GOT3 (cell line): ENCODE measurements at places on chromosomes 7 and 10.

GRCh38 chr10:14009371-14010100, 321.2 kb downstream of the FRMD4A start:
- no peak for DNase-seq

DNA sequence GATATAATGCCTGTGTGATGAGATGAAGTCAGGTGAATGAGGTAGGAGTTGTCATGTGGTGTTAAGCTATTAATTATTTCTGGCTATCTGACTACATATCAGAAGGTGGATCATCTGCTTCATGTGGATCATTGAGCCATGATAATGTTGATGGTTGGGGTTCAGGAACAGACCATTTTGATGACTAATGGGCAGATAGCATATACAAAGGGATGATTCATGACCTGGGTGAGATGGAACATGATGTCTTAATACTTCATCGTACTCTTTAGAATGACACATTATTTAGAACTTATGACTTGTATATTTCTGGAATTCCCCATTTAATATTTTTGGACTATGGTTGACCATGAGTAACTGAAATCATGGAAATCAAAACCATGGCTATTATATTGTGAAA, 155.1 kb downstream of the OR13A1 start:
- DNase-seq = no peak

- DNase-seq = no peak
Observed at GRCh38 chr10:129919358-129919757, 44.7 kb downstream of the EBF3 start.

- DNase-seq = no peak
Observed at GRCh38 chr7:20581956-20582355, 33.5 kb upstream of the ABCB5 start.

DNA sequence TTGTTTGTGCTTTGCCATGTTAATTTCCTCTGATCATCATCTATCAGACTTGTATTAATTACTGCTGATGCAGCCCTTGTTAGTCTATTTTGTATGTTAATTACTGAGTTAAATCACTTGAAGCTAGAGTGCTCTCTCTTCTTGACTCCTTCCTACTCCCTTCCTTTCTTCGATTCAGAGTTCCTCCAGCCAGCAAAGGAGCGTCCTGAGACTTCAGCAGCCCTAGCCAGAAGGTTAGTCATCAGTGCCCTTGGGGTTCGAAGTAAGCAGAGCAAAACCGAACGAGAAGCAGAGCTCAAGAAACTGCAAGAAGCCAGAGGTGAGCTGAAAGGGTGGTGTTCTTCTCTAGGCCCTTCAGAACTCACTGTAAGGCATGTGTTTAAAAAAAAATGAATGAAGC, 32.1 kb downstream of the LOXL4 start:
- no peak for DNase-seq

- no peak for DNase-seq
Observed at GRCh38 chr7:91929463-91929862, 11.2 kb upstream of the AKAP9 start.

DNA sequence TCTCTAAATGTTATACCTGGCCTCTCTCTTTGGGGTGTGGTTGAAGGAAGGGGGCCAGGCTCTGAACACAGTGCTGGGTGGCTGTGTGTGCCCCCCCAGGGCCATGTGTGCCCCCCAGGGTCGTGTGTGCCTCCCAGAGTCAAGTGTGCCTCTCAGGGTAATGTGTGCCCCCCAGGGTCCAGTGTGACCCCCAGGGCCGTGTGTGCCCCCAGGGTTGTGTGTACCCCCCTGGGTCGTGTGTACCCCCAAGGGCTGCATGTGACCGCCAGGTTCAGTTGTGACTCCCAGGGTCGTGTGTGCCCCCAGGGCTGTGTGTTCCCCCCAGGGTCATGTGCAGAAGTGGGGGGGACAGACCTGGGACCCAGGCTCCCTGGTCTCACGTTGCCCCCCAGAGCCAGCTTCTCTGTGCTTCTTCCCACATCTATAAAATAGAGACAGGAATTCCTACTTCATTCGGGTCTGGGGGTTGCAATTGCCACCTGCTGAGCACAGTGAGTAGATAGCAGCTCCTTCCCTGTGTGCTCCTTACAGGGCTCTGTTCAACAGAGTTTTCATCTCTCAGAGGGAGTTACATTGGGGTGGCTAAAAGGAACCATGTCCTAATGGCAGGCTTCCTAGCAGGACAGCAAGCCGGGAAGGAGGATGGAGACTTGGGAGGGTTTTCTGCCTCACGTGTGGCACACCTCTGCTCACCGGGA, 40.7 kb upstream of the AQP1 start:
- no peak for DNase-seq

DNA sequence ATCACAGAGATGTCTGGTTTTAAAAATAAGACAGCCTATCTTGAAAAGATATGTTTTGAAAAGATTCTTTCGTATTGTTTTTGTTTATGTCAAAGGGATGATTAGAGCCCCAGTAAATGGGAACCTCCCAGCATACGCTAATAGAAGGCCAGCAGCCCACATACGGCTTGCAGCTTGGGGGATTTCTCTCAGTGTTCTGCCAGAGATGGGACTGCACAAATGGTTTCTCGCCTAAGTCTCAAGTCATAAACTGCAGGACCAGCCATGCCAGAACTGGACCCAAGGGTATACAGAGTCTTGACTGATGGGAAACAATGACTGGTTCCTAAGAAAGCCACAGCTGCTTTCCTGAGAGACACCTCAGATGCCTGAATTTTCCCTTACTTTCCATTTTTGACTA, 306.9 kb upstream of the DGKB start:
- no peak for DNase-seq

DNA sequence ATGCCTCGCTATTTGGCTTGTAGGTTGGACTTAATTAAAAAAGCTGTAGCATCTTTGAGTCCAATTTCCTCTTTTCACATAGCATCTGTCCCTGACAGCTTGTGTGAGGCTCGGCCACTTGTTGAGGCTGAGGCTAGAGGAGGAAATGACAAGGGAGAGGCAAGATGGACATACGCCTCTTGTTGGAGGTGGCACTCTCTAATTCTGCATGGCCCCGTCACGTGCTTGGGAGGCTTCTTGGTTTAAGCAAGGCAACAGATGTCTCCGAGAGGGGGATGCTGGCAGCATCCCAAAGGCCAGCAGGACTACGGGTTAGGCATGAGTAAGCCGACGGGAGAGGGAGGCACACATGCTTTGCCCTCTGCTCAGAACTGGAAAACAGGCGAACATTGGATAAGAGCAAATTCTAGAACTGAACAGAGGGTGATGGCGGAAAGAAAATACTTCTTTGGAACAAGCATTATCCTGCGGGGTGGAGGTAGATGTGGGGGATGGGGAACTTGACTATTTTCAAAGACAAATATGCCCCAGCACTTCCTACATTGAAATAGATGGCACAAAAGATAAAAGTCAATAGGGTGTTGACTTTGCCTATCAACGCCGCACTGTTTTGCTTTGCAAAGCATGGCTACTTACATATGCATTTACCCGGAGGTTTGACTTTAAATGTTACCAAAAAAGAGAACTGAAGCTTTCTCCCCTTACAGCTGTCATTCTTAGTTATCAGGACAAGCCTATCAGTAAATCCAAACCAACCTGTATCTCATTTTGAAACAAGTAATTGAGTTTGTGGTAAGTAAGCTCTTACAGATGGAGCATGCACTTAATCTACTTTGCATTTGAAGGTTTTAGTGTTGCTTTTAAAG, 94.8 kb downstream of the CHN2 start:
- no peak for DNase-seq

DNA sequence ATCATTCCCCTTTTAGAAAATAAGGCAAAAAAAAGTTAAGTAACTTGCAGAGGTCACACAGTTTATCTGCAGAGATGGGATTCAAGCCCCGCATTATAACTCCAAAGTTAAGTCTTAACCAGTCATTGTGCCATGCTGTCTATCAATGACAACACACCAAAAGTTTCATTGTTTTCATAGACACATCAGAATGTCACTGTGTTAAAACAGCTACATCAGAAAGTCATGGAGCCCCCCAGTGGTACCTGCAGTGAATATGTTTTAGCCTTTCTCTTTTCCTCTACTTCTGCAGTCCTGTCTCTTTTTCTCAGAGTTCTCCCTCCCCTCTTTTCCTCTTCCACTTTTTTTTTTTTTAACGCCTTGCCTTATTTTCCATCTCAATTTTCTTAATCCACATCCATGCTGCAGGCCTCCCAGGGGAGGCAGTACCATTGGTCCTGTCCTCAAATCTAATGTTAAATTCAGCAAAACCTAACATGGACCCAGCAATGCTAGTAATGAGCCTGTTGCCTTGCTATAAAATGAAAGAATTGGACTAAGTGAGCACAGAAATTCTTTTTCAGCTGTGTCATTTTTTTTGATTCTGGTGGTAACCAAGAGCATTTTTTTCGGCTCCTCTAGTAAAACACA, 3.8 kb upstream of the NRCAM start:
- DNase-seq = no peak

GRCh38 chr10:4778761-4779160, 47.2 kb upstream of the AKR1E2 start:
- DNase-seq = no peak

DNA sequence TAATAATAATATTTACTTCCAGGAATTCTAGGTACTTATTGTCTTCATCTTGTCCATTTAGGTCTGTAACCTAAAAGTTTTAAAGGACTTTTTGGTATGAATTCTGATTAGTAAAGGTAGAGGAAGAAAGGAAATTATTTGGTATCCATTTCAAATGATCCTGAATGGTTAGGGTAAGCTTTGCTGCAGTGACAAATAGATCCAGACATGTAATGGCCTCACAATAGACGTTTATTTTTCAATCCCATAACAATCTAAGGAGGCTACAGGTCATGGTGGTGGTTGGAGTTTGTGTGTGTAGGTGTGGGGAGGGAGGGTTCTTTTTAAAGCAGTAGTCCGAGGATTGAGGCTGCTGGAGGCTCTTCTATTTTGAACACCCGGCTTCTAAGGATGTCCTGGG, 5.3 kb downstream of the FBH1 start:
- no peak for DNase-seq

GRCh38 chr7:140033779-140034363, 28.9 kb downstream of the PARP12 start:
- no peak for DNase-seq

DNA sequence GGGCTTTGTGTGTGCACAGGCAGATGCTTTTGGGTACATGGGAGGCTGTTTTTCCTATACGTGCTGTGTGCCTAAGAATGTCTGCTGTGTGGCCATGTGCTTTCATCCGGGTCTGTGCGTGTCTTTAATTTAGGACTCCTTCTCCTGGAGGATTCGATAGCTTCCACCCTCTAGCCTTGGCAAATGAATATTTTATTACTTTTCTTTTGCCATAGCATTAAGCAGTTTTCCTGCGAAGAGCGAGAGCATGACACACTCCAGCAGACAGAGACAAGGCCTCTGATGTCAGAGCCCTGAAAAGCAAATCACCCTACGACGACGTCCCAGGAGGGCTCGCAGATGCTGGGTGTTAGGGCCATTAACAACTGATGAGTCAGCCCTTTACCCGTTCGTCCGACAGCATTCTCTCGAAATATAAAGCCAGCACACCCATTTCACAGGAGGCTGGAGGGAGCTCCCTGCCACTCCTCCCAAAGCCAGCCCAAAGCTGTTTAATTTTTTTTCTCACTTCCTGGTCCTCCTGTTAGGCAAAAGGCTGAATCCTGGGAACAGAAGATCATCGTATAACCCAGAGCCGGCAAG, 311.3 kb upstream of the ZMIZ1 start:
- DNase-seq = no peak

DNA sequence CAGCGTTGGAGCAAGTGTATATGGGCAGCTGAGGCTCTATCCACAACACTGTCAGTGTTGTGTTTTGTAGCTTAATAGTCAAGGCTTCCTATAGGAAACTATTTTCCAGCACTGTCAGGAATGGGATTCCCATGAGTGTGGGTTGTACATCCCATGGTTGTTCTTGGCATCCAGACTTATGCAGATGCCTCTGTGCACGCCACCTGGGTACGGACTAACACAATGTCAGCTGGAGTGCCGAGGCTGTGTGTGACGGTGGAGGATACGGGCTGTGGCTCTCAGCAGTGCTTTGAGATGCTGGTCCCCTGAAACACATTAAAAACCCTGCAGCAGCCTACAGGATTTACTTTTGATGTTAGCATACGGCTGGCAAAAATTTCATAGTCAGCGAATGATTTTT, 350.0 kb downstream of the ACTR3B start:
- no peak for DNase-seq

- DNase-seq = no peak
Observed at GRCh38 chr10:108812296-108812695, 1111.0 kb downstream of the XPNPEP1 start.

- DNase-seq = no peak
Observed at GRCh38 chr7:148973256-148973655, 55.0 kb downstream of the PDIA4 start.

GRCh38 chr10:96991313-96991841, 159.3 kb downstream of the LCOR start:
- DNase-seq = no peak

- no peak for DNase-seq
Observed at GRCh38 chr7:29623973-29624372, 60.3 kb downstream of the PRR15 start.

GRCh38 chr10:110853921-110854605, 17.7 kb upstream of the PDCD4 start:
- no peak for DNase-seq

DNA sequence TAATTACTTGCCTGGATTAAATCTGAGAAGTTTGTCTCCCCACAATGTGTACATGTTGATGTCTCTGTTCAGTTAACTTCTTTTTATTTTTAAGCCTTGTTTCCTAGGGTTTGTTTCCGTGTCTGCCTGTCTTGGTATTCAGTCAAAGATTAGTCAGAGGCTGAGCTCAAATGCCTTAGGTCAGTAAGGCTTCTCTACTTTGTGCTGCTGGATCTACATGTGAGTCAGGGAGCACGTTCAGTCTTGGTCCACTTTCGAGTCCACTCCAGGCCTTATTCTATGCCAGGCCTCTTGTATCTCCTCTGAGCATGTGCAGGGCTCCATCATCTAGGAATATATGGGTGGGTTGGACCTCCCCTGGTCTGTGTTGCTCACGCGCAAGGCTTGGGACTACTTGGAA, 93.3 kb upstream of the FZD8 start:
- no peak for DNase-seq
